ENCODE measurements at places on chromosomes 3 and 15. TPM values are rescaled to one million over a fixed set of nuclear protein-coding genes. Genes with fewer than 3 reads are reported as not detected.
A peak's percentile ranks its signal among the peaks of the same experiment; 100 is the strongest.

DNA sequence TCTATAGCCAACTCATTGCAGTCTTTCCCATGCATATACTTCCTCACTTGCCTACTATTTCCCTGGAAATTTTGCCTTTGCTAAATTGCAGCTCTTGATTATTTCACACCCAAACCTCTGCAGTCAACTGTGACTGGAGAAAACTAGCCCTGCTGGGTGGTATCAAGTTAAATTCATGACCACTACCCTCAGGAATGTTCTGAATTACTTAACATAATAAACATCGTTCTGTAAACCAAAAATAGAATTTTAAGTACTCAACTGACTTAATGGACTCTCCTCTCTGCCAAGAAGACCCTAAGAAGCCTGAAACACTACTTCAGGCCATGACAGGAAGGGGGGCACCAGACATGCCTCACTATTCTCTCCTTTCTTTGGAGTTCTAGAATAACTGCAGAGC lies 1278.0 kb upstream of the GBE1 start:
- no peaks in the 10 kb centered on the region for H3K36me3 ChIP-seq
- H3K4me1 ChIP-seq, result no peaks in the 10 kb centered on the region
- H3K4me3 ChIP-seq, result no peak overlapping the region
- no peak overlapping the region for H3K27ac ChIP-seq
- DNase-seq, result no peak

GRCh38 chr3:168722091-168722490 lies 626.4 kb upstream of the GOLIM4 start:
- H3K4me3 ChIP-seq, result no peak overlapping the region
- no peak for DNase-seq
- H3K27ac ChIP-seq, result no peak overlapping the region
- no peaks in the 10 kb centered on the region for H3K36me3 ChIP-seq

- no peaks in the 10 kb centered on the region for H3K4me1 ChIP-seq
- peak overlapping the region; percentile 30 for H3K4me3 ChIP-seq
- H3K27ac ChIP-seq, result peak overlapping the region; percentile 54
- H3K27me3 ChIP-seq, result no peaks in the 10 kb centered on the region
Measured at GRCh38 chr3:192892981-192893700, 24.5 kb downstream of the MB21D2 start.

GRCh38 chr3:111579495-111579894 lies 15.7 kb downstream of the ZBED2 start:
- DNase-seq, result no peak
- no peak overlapping the region for H3K27ac ChIP-seq

- H3K36me3 ChIP-seq, result no peaks in the 10 kb centered on the region
- H3K27me3 ChIP-seq, result no peaks in the 10 kb centered on the region
- no peak overlapping the region for H3K27ac ChIP-seq
- no peaks in the 10 kb centered on the region for H3K4me1 ChIP-seq
- no peak for DNase-seq
Measured at GRCh38 chr3:98962951-98963350, 61.5 kb upstream of the DCBLD2 start.

The LRRK1 gene
- total RNA-seq, result 49.3 TPM

GRCh38 chr3:37995652-37996641 lies 5.4 kb downstream of the VILL start:
- peaks cover 31% of the 10 kb centered on the region for H3K4me1 ChIP-seq

GRCh38 chr15:57797568-57798267 lies 91.2 kb downstream of the POLR2M start:
- no peak overlapping the region for H3K4me3 ChIP-seq
- no peaks in the 10 kb centered on the region for H3K27me3 ChIP-seq
- no peaks in the 10 kb centered on the region for H3K36me3 ChIP-seq
- no peak overlapping the region for H3K27ac ChIP-seq
- DNase-seq, result no peak

- H3K27me3 ChIP-seq, result no peaks in the 10 kb centered on the region
- H3K4me1 ChIP-seq, result no peaks in the 10 kb centered on the region
- no peak overlapping the region for H3K27ac ChIP-seq
- H3K4me3 ChIP-seq, result no peak overlapping the region
- no peaks in the 10 kb centered on the region for H3K36me3 ChIP-seq
- DNase-seq, result no peak
Measured at GRCh38 chr3:170752571-170753155, 117.3 kb downstream of the RPL22L1 start.

DNA sequence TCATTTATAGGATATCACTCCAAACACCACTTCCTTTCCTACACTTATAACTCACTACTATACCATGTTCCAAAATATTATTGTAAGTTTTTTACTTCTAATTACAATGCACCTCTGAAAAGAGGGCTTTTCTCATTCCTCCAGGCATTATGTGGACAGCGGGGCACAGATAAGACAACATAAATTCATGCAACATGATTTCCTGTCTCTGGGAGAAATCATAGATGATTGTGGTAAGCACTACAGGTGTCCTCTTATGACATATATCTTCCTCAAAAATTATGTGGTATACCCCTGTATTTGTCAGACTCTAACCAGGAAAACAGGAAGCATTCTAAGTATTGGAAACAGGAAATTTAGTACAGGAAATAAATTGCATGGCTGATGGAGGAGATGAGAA lies 45.7 kb upstream of the INO80 start:
- H3K27me3 ChIP-seq, result no peaks in the 10 kb centered on the region
- peaks cover 7% of the 10 kb centered on the region for H3K4me1 ChIP-seq
- H3K36me3 ChIP-seq, result no peaks in the 10 kb centered on the region

- H3K4me1 ChIP-seq, result no peaks in the 10 kb centered on the region
- no peaks in the 10 kb centered on the region for H3K36me3 ChIP-seq
- DNase-seq, result no peak
- H3K27me3 ChIP-seq, result no peaks in the 10 kb centered on the region
- no peak overlapping the region for H3K27ac ChIP-seq
Measured at GRCh38 chr3:59043391-59043790, 6.4 kb downstream of the CFAP20DC start.

DNA sequence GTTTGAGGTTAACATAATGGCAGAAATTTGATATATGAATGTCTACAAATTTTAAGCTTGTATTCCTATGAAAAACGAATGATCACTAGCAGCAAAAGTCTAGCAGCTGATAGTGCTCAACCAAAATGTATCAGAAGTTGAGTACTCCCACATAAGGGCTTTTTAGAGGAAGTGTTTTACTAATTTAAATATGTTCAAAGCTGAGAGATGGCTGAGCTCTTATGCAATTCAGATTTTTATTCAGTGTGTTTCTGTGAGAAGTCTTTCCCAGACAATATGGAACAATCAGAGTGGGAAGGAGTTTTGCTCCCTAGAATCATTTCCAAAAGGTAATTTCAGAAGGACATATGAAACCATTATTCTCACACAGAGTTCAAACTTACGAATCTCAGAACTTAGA lies 327.0 kb downstream of the ZPLD1 start:
- no peak for DNase-seq
- no peak overlapping the region for H3K4me3 ChIP-seq
- H3K36me3 ChIP-seq, result no peaks in the 10 kb centered on the region
- H3K27ac ChIP-seq, result no peak overlapping the region
- H3K27me3 ChIP-seq, result no peaks in the 10 kb centered on the region
- H3K4me1 ChIP-seq, result no peaks in the 10 kb centered on the region

DNA sequence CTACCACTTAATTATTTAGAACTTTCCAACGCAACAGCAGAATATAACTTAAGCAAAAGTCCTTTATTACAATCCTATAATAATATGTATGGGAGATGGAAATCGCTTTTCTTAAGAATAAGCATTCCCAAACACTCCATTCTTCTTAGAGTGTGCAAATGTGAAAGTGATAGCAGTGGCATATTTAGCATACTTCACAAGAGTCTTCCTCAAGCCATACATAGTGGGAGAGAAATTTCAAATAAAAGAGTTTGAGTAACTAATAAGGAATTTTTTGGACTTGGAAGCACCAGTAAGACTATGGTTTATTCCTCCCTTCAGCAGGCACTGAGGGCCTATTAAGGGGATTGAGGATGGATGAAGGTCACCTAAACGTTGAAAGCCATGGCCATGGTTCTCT lies 22.1 kb upstream of the BNC1 start:
- DNase-seq, result no peak
- H3K4me1 ChIP-seq, result no peaks in the 10 kb centered on the region
- H3K27me3 ChIP-seq, result peaks cover 20% of the 10 kb centered on the region
- no peak overlapping the region for H3K27ac ChIP-seq
- no peaks in the 10 kb centered on the region for H3K36me3 ChIP-seq

DNA sequence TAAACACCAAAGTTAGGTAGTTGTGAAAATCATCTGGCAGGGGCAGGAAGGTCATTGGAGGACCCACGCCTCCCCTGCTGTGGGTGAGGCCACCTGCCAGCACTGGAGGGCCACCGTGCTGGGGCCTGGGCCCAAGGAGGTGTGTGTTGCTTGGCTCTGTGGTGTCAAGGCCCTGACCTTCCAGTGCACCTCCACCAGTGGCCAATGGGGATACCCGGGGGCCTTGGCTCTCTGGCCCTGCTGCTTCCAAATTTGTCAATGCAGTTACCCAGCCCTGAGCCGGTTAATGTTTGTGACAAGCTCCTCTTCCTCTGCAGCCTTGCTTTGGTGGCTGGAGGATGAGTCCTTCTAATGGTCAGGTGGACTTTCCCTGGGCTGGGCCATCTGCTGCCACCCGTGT lies 150.2 kb downstream of the KLF13 start:
- H3K4me1 ChIP-seq, result peaks cover 45% of the 10 kb centered on the region
- H3K4me3 ChIP-seq, result no peak overlapping the region
- H3K27ac ChIP-seq, result no peak overlapping the region
- no peaks in the 10 kb centered on the region for H3K27me3 ChIP-seq

The NPAP1 gene
- total RNA-seq, result 0.09 TPM

DNA sequence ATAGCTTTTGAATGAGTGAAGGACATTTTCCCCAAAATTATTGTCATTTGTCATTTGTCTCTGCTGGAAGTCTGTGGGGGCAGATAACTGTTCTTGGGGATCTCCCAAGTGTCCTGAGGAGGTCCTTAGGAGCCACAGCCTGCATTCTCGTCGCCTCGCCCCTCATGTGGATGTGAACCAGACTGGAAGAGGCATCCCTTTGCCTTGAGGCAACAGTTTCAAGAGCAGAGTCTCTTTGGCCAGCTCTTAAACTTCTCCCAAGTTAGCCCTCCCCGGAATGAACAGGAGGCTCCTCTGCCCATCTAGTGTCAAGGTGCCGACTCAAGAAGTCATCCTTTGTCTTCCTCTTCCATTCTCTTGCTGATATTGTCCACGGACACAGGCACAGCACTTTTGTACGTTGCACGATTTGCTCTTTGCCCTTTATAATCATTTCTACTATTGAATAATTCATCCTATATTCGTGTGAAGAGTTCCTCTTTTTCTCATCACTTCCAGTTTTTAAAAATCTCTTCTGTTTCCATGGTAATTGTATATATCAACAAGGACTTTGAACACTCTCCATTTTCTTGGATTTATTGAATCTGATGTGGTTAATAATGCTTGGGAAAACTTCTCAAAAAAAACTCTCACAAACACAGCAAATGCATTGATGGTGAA lies 40.8 kb upstream of the CD47 start:
- no peak overlapping the region for H3K4me3 ChIP-seq
- H3K36me3 ChIP-seq, result no peaks in the 10 kb centered on the region
- no peak for DNase-seq
- peaks cover 70% of the 10 kb centered on the region for H3K4me1 ChIP-seq
- peak overlapping the region; percentile 33 for H3K27ac ChIP-seq

DNA sequence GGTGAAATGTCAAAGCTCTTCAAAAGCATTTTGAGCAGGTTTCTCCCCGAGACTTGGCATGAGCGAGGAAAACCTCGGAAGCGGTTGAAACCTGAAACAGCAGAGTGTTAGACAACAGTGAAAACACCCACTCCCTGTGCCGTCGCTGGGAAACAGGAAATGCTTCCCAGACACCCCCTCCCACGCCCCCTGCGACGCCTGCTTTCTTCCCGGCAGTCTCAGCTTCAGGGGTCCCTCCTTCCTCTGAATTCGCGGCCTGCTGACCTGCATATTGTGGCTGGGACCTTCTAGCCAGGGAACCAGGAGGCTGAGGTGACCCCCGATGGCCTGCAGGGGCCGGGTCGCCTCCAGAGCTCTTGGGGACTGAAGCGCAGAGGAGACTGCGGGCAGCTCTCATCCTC lies 250.6 kb upstream of the LYSMD4 start:
- peaks cover 6% of the 10 kb centered on the region for H3K4me1 ChIP-seq
- H3K36me3 ChIP-seq, result no peaks in the 10 kb centered on the region
- H3K27ac ChIP-seq, result no peak overlapping the region
- no peak overlapping the region for H3K4me3 ChIP-seq
- H3K27me3 ChIP-seq, result no peaks in the 10 kb centered on the region

GRCh38 chr3:23611737-23612295 lies 193.9 kb upstream of the UBE2E1 start:
- H3K27ac ChIP-seq, result no peak overlapping the region
- no peaks in the 10 kb centered on the region for H3K27me3 ChIP-seq
- no peaks in the 10 kb centered on the region for H3K36me3 ChIP-seq
- H3K4me3 ChIP-seq, result no peak overlapping the region
- peaks cover 10% of the 10 kb centered on the region for H3K4me1 ChIP-seq
- DNase-seq, result no peak

- DNase-seq, result no peak
- H3K27me3 ChIP-seq, result no peaks in the 10 kb centered on the region
- no peaks in the 10 kb centered on the region for H3K4me1 ChIP-seq
- H3K4me3 ChIP-seq, result no peak overlapping the region
- H3K27ac ChIP-seq, result no peak overlapping the region
- H3K36me3 ChIP-seq, result no peaks in the 10 kb centered on the region
Measured at GRCh38 chr15:80585544-80586018, 109.5 kb upstream of the ABHD17C start.

GRCh38 chr15:62141643-62142588 lies 23.2 kb downstream of the C2CD4B start:
- H3K27ac ChIP-seq, result no peak overlapping the region
- H3K36me3 ChIP-seq, result no peaks in the 10 kb centered on the region
- no peaks in the 10 kb centered on the region for H3K4me1 ChIP-seq
- no peaks in the 10 kb centered on the region for H3K27me3 ChIP-seq
- DNase-seq, result no peak

All from spleen (tissue), 13 donors.